Posterior vena cava (tissue), 2 donors: ENCODE measurements at places on chromosomes 7 and 10. TPM values are rescaled to one million over a fixed set of nuclear protein-coding genes. Genes with fewer than 3 reads are reported as not detected.

DNA sequence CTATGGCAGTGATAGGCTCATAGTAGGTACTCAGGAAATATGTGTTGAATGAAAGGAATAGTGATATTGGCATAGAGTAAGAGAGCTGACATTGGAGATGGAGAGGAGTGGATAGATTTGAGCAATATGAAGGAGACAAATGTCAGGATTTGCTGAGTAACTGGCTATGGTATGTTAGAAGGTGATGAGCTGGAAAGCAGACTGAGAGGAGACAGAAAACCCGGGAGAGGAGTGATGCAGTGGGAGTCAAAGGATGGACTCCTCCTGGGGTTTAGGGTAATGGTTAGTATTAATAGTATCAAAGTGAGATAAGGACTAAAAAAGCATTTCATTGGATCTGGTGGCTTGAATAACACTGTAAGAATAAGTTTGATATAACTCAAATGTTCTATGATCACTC lies 64.8 kb downstream of the CD36 start:
- DNase-seq = no peak

DNA sequence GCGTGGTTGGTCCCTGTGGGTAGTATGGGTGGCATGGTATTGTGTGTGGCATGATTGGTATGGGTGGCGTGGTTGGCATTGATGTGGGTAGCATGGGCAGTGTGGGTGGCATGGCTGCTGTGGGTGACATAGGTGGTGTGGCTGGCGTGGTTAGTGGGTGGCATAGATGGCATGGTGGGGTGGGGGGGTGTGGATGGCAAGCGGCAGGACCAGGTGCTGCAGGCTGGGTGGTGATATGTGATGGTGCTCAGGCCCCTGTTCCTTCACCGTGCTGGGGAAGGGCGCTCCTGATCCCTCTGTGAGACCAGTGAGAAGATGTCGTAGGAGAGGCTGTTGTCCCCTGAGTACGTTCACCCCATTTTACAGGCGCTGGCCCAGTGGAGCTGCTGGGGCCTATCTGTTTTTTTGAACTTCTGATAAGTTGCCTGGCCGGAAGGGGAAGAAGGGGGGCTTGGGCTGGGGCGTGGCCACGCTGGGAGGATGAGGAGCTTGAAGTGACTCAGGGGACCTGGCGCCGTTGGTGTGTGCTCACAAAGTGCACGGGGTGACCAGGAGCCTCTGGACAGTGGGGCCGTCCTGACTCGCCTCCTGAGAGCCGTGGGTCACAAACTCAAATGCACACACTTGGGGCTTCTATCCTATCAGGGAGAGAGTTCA lies 17.5 kb downstream of the INPP5A start:
- DNase-seq = peak; percentile 87

DNA sequence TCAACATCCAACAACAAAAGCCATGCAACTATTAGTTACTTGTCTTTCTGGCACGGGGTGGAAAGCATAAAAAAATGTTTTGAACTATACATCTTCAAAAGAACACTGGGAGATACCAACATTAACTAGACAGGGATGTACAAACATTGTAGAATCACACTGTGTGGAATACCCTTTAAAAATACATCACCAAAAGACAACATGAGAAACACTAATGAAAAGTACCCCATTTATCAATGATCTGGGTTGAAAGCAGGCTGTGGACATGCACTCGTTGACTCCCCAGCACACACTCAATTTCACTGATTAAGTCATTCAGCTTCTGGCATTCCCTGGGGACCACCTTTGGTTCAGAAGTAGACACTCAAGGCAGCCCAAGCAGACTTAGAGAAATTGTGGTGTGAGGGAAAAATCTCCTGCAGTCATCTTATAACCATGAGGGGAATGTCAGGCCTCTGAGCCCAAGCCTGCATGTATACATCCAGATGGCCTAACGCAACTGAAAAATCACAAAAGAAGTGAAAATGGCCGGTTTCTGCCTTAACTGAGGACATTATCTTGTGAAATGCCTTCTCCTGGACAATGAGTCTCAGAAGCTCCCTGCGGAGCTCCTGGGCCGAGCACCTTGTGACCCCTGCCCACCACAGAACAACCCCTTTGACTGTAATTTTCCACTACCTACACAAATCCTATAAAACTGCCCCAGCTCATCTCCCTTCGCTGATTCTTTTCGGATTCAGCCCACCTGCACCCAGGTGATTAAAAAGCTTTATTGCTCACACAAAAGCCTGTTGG lies 53.0 kb downstream of the CACUL1 start:
- no peak for DNase-seq

- DNase-seq = no peak
Measured at GRCh38 chr7:116809636-116810266, 52.6 kb upstream of the CAPZA2 start.

DNA sequence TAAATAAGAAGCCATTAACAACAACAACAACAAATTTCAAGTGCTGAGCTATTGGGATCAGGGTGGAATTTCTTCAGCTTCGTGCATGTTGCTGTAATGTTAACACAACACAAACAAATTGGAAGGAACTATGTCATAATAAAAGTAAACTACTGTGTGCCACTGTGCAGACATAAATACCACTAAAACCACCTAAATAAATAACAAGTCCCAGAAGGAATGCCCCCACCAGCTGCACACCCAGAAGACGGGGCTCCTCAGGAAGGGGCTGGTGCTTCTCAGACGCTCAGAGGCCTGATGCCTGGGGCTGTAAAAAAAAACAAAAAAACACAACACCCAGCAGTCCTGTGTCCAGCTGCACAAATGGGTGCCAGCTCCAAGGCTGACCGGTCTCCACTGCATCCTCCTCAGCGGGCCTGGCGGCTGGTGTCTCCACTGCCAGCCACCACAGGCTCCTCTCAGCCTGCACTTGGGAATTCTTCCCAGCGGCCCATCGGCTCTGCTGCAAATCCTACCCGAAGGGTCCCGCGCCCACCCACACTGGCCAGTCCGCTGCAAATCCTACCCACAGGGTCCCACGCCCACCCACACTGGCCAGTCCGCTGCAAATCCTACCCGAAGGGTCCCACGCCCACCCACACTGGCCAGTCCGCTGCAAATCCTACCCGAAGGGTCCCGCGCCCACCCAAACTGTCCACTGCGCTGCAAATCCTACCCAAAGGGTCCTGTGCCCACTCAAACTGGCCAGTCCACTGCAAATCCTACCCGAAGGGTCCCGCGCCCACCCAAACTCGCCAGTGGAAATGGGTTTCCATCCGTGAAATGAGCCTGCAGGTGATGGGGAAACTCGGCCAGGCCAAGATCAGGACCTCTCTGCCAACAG lies 35.8 kb upstream of the DNAAF5 start:
- peak; percentile 29 for DNase-seq

GRCh38 chr10:3755440-3756359 lies 29.3 kb downstream of the KLF6 start:
- DNase-seq = no peak

DNA sequence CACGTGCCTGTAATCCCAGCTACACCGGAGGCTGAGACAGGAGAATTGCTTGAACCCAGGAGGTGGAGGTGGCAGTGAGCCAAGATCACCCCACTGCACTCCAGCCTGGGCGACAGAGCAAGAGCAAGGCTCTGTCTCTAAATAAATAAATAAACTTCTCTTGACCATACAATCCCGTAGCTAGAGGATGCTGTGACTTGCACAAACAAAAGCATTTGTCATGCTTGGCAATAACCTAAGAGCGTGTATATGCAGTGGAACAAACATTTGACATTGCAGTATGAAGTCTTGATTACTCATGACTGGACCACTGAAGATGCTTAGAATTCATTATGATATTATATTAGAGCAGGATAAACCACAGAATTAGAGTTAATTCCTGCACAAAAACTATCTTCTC lies 1.4 kb upstream of the C7orf57 start:
- no peak for DNase-seq

DNA sequence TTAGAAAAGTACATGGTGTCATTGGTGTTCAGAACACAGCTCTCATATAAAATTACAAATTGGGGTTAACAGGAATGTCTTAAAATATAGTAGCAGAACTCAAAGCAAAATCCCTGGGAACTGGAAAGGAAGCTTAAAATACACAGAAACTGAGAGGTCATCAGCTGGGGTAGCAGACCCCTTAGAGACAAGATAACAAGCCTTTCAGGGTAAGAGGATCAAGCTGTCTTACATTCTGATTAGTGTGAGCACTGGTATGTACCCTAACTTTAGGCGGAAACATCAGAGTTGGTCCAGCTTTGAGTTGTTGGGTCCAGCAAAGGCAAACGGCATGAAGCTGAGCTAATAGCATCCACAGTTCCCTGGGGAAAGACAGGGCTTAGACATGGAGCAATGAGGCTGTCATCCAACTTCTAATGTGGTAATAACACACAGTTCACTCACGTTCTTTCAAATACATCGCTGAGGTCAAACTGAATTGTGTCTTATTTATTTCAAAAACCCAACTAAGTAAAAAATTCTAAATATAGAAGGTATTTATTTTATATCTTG lies 32.6 kb downstream of the ARHGAP21 start:
- DNase-seq = no peak

GRCh38 chr10:86782701-86783418 lies 26.4 kb downstream of the BMPR1A start:
- no peak for DNase-seq

GRCh38 chr10:32995751-32996150 lies 37.7 kb upstream of the ITGB1 start:
- DNase-seq = no peak

DNA sequence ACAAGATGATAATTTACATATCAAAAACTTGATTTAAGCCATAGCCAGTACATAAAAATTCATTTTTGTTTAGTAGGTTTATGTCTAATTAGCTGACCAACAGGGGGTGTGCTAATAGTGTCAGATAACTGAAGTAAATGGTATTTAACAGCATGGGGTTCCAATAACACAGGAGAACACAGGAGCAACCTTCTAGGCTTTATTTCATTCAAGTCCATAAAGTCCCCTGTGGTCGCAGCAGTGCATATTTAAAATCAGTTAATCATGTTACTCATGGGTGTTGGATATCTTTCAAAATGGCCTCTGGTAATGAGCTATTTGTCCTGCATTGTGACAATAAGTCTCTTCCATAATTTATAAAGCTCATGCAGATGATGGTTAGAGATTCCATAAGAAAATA lies 238.6 kb downstream of the CNTNAP2 start:
- no peak for DNase-seq

Gene GPR37
- total RNA-seq = 0.29 TPM

Gene SMKR1
- not detected for total RNA-seq

Gene TRIL
- total RNA-seq = 4.6 TPM
